Left renal pelvis (tissue), 4 donors: ENCODE measurements at places on chromosomes 5 and 9. TPM values are rescaled to one million over a fixed set of nuclear protein-coding genes. Genes with fewer than 3 reads are reported as not detected.

- no peak for DNase-seq
Observed at GRCh38 chr5:107542428-107542827, 128.3 kb downstream of the EFNA5 start.

DNA sequence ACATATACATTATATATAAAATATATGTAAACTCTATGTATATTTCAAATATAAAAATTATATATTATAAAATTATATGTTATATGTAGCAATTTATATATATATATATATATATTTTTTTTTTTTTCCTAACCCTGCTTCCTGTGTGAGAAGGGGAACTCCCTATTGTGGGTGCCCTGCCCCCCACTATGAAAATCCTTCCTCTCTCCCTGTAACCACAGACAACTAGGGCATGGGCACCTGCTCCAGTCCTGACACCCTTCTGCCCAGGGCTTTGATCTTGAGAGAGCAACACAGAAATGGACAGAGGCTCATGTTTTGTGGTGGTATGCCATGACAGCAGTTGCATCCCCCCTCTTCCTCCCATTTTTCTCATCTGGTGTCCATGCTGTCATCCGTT is 148.7 kb upstream of the IL12B start:
- no peak for DNase-seq

GRCh38 chr9:75431375-75431774 is 343.1 kb downstream of the OSTF1 start:
- DNase-seq: no peak

The PCDHGC5 gene
- 0.36 TPM for polyA plus RNA-seq

The SPIN1 gene
- polyA plus RNA-seq: 196 TPM

The CTNND2 gene
- polyA plus RNA-seq: 2.5 TPM
